Stimulated activated CD8-positive, alpha-beta memory T cell treated with anti-CD3 and anti-CD28 coated beads, Interleukin-4, amount 100 ng/mL, for 4 hours (primary cell): ENCODE measurements at places on chromosomes 16 and 17.

GRCh38 chr16:56457927-56458470 is 6.6 kb downstream of the OGFOD1 start:
- DNase-seq, result no peak

DNA sequence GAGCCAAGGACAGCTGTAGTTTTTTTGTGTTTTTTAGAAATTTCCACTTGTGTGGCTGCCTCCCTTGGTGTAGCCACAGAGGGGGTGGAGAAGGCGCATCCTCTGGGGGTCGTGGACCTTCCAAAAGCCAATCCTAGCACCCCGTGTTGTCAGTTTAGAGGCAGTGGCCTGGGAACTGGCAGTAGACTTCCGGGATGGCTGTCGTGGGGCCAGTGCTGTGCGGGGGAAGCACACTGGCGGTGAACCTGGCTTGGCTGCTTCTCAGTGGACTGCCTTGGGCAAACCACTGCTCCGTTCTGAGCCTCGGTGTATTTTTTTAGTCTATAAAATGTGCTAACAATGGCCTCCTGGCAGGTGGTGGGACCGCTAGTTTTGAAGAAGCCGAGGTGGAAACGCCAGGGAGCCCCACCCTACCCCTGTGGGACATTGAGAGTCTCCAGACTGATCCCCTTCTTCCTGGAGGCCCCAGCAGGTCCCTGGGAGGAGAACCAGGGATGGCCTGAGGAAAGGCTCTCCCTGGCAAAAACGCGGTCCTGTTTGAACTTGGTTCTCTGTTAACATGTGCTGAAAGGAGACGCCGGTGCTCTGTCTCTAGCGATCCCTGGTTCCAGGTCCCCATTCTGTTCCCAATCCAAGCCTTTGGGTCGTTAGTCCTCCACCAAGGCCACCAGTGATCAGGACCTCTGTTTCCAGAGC is 125.7 kb downstream of the CMIP start:
- DNase-seq, result no peak

GRCh38 chr16:24939224-24939623 is 75.9 kb downstream of the ARHGAP17 start:
- DNase-seq, result no peak

DNA sequence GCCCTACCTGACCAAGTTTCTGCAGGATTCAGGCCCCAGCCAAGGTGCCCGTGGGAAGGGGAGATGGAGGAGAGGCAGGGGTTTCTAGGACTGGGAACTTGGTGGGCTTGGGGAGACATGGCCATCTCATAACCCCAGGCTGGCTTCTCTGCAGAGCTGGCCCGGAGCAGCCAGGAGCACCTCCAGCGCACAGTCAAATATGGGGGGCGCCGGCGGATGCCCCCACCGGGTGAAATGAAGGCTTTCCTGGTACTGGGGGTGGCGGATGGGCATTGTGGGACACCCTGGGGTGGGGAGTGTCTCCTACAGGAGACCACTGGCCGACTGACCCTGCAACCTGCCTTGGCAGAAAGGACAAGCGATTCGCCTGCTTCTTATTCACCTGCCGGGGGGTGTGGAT is 9.2 kb upstream of the SMIM5 start:
- DNase-seq, result no peak

DNA sequence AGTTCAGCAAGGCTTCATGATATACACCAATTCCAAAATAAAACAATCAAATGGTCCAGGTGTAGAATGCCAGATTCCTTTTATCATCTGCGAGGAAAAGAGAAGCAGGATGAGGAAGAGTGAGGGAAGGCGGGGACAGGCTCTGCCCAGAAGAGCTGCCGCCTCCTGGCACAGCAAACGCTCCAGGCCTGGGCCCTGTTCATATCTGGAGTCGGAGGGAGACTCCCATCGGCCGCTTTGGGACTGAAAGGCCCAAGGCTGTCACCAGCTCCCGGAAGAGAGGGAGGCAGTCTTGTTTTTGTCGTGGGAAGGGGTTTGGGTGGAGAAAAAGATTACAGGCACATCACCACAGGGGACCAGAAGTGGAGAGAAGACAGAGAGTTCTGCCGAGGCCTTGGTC is 29.0 kb upstream of the SLC25A19 start:
- no peak for DNase-seq

DNA sequence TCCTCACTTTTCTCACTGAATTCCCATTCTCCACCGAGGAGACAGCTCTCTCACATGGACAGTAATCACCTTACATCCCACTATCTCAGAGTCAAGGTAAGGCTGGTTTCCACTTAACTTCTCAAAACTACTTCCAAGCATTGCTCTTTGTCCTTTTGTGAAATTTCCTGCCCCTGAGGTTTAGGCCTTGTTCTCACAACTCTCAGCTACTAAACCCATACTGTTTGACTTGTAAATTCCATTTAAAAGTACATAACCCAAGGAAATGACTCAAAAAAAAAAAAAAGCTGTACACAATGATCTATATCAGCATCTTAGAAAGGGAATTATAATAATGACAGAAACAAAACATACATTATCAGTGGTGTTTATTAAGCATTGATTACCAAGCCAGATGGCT is 8.8 kb downstream of the CDC27 start:
- DNase-seq, result no peak

GRCh38 chr17:58621174-58621573 is 70.7 kb downstream of the TEX14 start:
- no peak for DNase-seq

DNA sequence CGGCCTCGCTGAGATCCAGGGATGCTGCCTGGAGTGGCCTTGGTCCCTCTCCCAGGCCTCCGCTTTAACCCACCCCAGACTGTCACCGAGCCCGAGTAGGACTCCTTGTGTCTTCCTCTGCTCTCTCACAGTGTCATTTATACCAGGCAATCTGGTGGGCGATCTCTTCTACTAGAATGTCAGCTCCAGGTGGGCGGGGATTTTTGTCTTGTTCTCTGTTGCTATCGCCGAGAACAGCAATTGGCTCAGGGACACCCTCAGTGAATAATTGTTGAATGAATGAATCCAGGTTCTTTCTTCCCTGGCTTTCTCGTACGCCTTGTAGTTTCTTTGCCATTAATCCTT is 591 bp downstream of the DHX38 start:
- DNase-seq, result peak; percentile 47

GRCh38 chr16:78754713-78755112 is 655.3 kb downstream of the WWOX start:
- no peak for DNase-seq

- DNase-seq, result no peak
Measured at GRCh38 chr16:89383095-89384003, 107.0 kb downstream of the ANKRD11 start.

DNA sequence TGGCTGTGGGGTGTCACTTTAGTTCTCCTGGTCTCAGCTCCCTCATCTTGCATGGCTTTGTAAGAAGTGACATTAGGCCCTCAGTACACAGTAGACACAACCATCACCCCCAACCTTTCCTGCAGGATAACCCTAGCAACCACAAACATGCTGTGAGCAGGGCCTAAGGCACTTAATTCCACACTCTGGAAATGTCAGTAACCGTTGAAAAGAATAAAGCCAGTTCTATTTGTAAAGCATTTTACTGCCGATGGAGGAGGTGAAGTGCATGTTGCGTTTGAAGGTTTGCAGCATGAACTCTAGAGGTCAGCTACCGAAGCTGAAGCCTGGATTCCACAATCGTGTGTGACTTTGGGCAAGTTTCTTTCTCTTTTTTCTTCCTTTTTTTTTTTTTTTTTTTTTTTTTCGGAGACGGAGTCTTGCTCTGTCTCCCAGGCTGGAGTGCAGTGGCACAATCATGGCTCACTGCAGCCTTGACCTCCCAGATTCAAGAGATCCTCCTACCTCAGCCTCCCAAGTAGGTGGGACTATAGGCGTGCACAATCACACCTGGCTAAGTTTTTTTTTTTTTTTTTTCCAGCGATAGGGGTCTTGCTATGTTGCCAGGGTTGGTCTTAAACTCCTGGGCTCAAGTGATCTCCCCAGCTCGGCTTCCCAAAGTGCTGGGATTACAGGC is 26.1 kb upstream of the TOB1 start:
- DNase-seq, result no peak

DNA sequence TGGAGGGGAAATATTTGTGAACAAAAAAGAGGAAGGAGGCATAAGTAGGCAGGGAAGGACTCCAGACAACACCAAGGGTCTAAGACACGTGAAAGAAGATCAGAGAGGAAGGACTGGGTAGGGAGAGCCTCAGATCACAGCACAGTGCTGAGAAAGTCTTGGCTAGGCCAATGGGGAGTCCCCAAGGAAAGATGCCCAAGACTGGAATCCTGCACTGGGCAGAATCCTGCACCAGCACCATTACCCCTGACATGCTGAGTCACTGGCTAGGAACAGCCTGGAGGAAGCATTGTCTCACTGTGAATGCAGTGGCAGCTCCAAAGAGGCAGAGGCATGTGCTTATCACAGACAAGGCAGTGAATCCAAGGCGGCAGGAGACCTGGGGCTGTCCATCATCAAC is 19.2 kb downstream of the CLEC19A start:
- no peak for DNase-seq

GRCh38 chr16:22320572-22321339 is 23.5 kb downstream of the POLR3E start:
- no peak for DNase-seq

- no peak for DNase-seq
Measured at GRCh38 chr17:10799407-10799806, 4.5 kb downstream of the TMEM238L start.

GRCh38 chr16:5882087-5882640 is 784.6 kb upstream of the EEF2KMT start:
- DNase-seq, result no peak

DNA sequence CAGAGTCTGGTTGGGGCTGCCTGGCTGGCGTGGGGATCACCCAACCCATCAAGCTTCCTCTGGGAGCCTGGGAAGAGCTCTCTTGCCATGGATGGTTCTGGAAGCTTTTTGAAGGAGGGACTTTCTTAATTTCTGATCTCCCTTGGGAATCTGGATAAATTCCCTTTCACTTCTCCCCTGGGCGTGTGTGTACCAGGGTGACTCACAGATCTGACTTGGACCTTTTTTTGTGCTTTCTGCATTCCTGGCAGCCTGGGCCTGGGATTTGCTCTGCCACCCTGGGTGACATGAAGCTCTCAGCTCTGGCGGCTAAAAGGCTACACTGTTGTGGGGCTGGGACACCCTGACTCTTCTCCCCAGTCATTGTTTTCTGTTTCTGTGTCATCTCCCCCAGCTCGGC is 70.1 kb downstream of the ABCC1 start:
- no peak for DNase-seq

DNA sequence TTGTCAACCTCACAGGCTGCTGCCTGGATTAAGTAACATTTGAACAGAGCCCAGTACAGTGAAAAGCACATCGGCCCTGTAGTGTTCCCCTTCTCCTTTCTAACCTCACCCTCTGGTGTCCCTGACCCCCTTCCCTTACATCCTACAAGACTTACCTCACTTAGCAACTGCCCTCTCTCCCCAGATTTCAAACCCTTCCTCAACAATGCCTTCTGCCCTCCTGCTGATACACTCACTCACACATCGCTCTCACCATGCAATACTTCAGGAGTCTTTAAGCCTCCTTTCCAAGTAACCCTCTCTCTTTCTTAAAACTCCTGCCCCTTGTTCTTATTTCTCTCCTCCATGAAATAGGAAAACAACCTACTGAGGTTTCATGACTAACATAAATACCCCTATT is 17.8 kb downstream of the ZZEF1 start:
- no peak for DNase-seq

DNA sequence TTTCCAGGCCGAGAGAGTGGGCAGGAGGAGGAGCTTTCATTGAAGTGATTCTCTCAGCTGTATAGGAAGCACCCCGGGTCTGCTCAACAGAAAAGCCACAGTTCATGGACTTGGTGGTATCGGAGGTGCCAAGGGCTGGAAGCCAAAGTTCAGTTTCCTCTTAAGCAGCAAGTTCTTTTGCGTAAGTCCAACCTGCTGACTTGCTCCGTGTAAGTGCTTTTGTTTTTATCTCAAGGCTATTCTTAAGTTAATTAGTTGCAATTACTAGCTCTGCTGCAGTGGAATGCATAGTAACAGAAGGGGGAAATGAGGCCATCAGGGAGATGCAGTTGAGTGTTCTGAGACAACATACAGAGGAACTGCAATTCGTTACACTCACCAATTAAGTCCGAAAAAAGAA is 44.6 kb downstream of the SMIM36 start:
- no peak for DNase-seq

GRCh38 chr16:65294165-65294564 is 172.3 kb upstream of the CDH11 start:
- DNase-seq, result no peak

- no peak for DNase-seq
Measured at GRCh38 chr17:46818929-46819859, 702 bp upstream of the WNT3 start.

- DNase-seq, result no peak
Measured at GRCh38 chr16:22625967-22626366, 115.3 kb downstream of the NPIPB5 start.

- DNase-seq, result no peak
Measured at GRCh38 chr16:67169642-67170167, 633 bp upstream of the NOL3 start.

DNA sequence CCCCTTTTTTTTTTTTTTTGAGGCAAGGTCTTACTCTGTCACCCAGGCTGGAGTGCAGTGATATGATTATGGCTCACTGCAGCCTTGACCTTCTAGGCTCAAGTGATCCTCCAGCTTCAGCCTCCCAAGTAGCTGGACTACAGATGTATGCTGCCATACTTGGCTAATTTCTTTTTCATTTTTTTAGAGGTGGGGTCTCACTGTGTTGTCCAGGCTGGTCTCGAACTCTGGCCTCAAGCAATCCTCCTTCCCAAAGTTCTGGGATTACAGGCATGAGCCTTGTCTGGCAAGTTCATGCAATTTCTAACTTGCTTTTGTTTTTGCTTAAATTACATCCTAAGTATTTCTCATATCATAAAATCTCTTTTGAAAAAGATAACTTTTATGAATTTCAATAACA is 33.8 kb upstream of the NFAT5 start:
- DNase-seq, result no peak

- no peak for DNase-seq
Measured at GRCh38 chr17:73064084-73064938, 28.2 kb downstream of the SLC39A11 start.

DNA sequence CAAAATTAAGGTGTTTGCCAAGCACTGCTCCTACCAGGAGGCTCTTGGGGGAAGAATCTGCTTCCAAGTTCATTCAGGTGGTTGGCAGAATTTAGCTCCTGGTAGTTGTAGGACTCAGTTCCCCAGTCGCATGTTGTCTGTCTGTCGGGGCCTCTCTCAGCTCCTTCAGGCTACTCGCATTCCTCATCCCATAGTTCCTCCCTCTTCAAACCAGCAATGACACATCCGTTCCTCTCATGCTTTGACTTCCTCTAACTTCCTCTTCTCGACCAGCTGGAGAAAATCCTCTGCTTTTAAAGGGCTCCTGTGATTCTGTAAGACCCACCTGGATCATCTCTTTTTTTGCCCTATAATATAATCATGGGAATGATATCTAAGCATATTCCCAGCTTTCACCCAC is 108.1 kb downstream of the PMP22 start:
- no peak for DNase-seq

GRCh38 chr17:61149862-61150362 is 249.7 kb upstream of the TBX2 start:
- DNase-seq, result no peak
